ENCODE measurements at places on chromosomes 4 and X. TPM values are rescaled to one million over a fixed set of nuclear protein-coding genes. Genes with fewer than 3 reads are reported as not detected.

The ZAR1 gene
- total RNA-seq, result not detected

The SSX2 gene
- total RNA-seq, result not detected

The TEX13B gene
- not detected for total RNA-seq

The ADH1C gene
- total RNA-seq, result not detected
